Activated T-helper 1 cell treated with Interleukin-2 at 50 U/mL for 16 hours (primary cell): ENCODE measurements at places on chromosomes 7 and 10.

DNA sequence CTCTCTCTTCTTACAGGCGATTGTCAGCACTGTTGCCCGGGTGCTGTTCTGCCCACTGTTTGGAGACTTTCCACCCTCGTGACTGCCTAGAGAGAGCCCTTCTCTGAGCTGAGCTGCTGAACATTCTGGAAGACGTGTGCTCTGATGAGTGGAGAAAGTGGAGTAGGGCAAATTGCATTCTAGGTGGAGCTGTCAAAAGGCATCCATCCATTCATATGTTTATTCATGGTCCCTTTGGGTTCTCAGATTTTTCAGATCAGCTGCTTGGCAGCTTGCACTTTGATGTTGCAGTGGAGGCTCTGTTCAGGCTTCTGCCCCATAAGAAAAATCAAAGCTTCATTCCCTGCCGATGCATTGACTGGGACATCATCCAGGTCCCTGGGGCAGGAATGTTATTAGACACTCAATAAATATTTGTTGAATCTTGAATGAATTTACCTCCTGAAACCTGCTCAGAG is 120.7 kb upstream of the EEPD1 start:
- no peak for DNase-seq

DNA sequence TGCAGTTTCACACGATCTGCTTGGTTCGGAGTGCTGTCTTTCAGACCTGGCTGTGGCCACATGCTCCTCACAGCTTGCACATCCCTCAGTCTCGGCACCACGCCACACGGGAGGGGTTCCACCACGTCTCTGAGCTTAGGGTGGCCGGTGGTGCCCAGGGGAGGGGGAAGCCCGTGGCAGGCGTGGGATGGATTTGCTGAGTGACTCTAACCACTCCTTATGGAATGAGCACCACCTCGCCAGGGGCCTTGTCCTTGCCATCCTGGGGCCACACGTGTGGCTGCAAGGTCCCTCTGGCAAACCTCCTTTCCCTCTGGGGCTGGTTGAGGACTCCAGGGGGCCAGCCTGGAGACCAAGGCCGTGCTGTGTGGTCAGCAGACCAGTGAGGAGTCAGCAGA is 29.1 kb upstream of the FAM20C start:
- DNase-seq, result no peak

DNA sequence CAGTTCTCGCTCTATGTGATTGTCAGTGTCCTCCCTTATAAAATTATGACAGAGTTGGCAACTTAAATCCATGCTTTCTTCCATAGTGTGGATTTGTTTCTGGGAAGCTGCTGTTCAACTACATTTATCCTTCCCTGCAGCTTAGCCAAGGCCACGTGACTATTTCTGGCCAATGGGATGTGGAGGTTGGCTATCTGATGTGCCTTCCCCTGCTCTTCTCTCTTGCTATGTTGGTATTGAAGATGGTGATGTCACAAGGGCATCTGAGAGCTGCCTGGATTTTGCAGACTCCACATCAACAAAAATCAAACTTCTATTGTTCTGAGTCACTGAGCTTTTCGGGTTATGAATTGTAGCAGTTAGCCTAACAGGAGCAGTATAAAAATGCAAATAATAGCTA is 164.9 kb upstream of the RHOBTB1 start:
- no peak for DNase-seq

GRCh38 chr10:6365384-6365783 is 162.7 kb downstream of the PFKFB3 start:
- DNase-seq, result no peak
